ENCODE measurements at places on chromosomes 2 and 18.

DNA sequence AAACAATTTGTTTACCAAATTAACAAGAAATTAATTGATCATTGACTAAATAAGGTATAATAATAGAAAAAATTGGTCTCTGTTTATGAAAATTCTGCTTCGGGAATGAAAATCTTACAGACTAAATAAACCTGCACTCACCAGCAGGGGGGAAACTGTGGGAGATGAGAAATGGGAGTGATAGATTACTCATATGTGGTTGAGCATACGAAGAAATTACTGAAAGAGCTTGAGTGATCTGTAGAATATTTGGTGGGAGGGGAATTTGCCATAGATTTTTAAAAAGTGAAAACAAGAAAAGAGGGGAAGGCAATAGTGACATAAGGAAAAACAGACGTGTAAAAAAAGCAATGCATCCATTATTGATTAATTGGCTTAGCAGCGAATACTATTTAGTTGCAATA is 2.2 kb downstream of the HMSD start:
- no peak for DNase-seq

DNA sequence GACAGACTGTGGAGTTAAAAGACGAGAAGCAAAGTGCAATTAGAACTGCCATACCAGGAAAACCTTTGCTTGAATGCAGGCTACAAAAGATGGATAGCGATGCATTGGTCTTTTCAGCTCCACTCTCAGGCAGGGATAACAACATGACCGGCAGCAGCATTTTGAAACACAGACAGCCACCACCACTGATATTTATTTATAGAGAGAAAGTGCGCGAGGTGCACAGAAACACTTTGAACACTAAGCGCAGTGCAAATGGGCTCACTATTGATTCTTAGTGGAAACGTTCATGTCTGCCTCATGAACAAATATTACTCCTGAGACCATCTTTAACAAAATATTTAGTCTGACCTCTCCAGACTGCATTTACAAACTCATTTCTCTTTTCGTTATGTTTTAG is 32.9 kb downstream of the CAVIN2 start:
- DNase-seq: no peak

- DNase-seq: no peak
These were observed 1.0 kb downstream of the CYP1B1 start for GRCh38 chr2:38074764-38075506.

- DNase-seq: no peak
These were observed 936.5 kb upstream of the DDX18 start for GRCh38 chr2:116877944-116878343.

DNA sequence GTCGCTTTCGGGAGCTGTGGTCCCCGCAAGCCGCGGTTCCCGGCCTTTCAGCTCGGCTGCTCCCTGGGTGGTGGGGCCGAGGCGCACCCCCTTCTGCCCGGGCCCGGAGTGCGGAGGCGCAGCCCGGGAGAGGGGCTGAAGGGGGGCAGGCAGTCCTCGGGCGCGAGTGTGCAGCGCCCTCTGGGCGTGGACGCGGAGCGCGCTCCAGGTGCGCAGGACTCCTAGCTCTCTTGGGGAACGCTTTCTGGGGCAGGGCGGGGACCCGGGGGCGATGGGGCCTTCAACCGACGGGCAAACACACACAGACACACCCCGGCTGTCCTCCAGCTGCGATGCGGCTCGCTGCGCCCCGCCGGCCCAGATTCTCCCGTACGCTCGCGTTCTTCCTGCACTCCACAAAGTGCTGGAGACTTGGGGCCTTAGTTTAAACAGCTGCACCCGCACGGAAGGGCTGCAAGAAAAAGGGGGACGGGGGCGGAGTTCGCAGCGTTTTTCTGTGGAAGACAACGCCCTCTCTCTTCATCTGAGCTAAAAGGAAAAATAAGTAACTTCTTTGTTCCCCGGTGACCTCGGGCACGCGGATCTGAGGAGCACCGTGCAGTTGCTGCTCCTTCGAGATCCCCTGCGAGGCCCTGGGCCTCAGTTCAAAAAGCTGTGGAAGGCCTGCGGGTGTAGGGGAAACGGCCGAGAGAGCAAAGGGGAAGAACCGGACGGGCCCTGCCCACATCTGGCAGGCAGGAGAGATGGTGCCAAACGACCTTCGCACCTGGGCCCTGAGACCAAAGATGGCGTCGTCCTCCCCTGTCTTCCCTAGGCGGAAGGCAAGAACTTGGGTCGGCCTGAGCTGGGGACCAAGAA is 593 bp upstream of the SDC1 start:
- no peak for DNase-seq
